ENCODE measurements at places on chromosomes 16 and 17.
A peak's percentile ranks its signal among the peaks of the same experiment; 100 is the strongest.

GRCh38 chr16:80480664-80481063, 60.1 kb upstream of the DYNLRB2 start:
- no peak for DNase-seq

GRCh38 chr17:68019336-68019674, 16.2 kb upstream of the KPNA2 start:
- DNase-seq, result no peak

DNA sequence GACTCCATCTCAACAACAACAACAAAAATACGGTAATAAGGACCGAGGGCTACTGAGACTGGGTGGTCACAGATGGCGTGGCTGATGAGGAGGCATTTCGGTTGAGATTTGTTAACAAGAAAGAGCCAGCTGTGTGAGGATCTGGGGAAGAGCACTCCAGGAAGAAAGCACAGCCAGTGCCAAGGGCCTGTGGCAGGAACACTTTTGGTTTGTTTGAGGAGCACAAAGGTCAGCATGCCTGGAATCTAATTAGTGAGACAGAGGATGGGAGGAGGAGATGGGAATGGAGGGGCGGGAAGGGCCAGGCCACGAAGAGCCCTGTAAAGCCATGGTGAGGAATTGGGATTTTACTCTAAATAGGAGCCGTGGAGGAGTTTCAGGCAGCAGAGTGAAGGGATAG, 24.9 kb downstream of the HASPIN start:
- DNase-seq, result no peak

DNA sequence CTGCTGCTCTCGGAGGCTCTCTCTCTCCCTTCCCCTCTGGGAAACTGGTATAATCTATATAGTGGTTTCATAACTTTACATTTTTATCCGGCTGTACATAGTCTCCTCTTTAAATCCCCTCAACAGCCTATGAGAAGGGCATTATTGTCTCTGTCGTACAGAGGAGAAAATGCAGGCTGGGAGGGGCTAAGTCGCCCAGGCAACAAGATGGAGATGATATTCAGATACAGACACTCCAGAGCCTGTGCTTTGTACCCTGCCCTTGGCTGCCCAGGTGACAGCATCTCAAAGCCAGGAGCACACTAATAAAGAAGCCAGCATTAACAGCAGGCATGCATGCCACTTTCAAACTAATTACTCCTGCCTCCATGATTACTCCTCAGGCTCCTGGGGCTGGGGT, 4.7 kb upstream of the EIF1 start:
- no peak for DNase-seq

- no peak for DNase-seq
Measured at GRCh38 chr17:75908201-75908600, 3.5 kb upstream of the MRPL38 start.

DNA sequence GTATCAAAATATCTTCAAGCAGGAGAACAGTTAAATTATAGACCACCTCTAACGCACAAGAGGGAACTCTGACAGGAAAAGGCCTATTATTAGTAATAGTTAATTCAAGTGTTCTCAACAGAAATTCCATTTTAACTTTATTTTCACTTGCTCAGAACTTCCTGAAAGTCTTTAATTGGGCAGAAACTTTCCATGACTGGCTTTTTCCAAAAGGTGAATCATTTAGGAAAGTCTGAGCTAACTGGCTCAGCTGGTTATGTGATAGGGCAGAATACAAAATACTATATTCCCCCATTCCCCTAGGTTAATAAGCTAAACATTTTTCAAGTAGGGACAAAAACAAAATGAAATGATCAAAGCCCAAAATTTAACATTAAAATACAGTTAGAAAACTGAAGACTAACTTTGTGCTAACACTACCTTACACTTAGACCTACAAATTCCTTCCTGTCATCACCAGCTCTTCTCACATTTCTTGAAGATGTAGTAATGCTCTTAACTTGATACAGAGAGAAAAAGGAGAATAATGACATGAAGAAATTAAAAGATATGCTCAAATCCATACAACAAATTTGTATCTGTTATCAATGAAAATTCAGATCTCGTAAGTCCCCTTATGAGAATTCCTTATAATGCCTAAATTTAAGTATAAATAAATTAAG, 31.0 kb downstream of the CFDP1 start:
- DNase-seq, result no peak

GRCh38 chr16:52543654-52544053, 3.3 kb downstream of the TOX3 start:
- DNase-seq, result no peak

GRCh38 chr17:62760945-62761267, 47.2 kb downstream of the MARCHF10 start:
- DNase-seq, result no peak

GRCh38 chr17:4023220-4023619, 59.0 kb upstream of the ATP2A3 start:
- DNase-seq, result no peak

GRCh38 chr16:12000032-12000431, 23.5 kb downstream of the SNX29 start:
- DNase-seq, result no peak

GRCh38 chr16:15811481-15812400, 45.1 kb downstream of the MYH11 start:
- DNase-seq, result no peak

DNA sequence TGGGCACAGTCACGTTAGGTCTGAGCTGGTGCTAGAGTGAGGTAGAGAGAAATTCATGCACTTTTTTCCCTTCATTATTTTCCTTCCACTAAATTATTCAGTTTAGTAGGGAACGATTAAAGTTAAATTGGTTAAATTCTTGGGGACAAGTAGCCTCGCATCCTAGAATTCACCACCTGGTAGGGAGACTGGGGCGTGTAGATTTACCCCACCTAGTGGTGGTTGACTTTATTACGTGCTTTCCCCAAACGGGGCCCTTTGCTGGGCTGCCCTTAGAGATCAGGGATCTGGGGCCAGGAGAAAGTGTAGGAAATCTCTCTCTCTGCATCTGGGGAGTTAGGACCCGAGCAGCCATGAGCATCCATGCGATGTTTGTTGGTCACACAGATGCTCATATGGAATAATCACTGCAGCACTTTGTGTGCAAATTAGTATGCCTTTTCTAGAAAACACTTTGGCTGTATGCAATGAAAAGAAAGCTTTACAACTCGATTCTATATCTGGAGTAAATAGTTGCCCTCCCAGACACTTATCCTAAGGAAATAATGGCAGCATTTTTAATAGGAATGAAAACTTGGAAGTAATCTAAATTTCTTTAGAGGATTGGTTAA, 107.0 kb downstream of the PLCG2 start:
- DNase-seq, result no peak

- no peak for DNase-seq
Measured at GRCh38 chr17:30308406-30308805, 16.7 kb upstream of the BLMH start.

DNA sequence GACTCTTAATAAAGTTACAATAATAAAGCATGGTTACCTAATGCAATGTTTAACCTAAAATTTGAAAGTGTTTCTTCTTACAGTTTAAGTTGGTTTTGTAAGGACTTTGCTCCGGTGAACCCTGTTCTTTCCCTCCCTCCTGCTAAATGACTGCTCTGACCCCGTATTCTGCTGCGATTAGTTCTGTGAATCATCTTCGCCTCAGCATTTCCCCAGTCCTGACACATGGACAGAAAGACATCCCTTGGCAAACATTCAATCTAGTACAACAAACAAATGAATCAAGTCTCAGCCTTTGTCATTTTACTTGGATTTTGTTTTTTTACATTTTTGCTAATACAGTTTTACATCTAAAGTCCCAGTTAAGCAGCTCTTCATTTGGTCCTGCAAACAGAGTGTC, 15.4 kb downstream of the KCNJ2 start:
- no peak for DNase-seq

- DNase-seq, result peak; percentile 48
Measured at GRCh38 chr16:1825864-1826690, 548 bp downstream of the HAGH start.

DNA sequence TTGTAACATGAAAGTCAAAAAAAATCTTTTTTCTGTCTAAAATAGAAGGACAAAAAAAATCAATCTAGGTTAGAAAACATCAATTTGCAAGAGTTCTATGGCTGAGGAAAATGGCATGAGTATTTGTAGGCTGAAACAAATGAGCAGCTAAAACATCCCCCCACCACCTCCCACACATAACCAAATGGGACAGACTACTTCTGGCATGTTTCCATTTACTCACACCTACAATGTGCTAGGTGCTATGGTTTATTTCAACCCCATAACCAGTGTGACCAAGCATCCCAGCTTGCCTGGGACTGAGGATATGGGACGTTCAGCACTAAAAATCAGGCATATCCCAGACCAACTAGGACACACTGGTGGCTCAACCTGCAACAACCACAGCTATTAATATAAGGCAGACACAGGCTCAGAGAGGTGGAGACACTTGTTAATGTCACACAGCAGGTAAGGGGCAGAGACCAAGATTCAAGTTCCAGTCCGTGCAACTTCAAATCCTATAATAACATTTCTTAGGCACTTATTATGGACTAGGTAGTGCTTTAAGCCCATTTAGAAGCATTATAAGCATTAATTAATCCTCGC, 96.0 kb downstream of the XYLT1 start:
- no peak for DNase-seq

DNA sequence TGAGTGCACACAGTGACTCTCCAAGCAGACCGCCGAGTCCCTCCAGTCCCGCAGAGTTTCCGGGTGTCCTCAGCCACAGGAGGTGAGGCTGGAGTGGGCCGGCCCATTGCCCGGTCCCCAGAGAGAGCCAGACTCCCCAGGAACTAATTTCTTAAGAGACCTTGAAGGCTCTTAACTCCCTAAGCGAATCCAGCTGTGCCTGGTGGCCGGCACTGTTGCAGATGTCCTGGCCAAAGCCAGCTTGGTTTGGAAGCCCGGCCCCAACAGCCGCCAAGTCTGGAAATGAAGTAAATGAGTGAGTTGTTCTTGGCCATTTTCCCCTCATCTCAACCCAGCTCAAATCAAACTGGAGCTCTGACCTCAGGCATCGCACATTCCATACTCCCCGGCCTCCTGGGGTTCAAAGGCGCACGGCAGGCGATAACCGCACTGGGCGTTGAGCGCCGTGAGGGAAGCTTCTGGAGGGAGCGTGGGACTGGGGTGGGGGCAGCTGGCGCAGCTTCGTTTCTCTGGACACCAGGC, 42.0 kb downstream of the CMIP start:
- DNase-seq, result no peak

DNA sequence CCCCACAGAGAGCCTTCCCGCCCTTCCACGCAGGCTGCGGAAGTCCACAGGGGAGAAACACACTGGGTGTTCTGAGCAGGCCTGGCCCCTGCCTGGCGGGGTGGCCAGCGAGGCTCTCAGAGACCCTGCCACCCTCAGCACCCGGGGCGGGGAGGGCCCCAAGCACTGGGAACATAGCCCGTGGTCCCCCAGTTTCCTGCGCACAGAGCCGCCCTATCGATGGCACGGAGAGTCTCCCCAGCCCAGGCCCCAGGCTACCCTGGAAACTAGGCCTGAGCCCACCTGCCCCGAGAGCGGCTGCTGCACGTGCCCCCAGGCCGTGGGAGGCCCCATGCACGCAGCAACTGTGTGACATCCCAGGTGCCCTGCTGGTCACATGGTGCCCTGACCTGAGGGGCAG, 10.2 kb upstream of the CCDC154 start:
- DNase-seq, result no peak

DNA sequence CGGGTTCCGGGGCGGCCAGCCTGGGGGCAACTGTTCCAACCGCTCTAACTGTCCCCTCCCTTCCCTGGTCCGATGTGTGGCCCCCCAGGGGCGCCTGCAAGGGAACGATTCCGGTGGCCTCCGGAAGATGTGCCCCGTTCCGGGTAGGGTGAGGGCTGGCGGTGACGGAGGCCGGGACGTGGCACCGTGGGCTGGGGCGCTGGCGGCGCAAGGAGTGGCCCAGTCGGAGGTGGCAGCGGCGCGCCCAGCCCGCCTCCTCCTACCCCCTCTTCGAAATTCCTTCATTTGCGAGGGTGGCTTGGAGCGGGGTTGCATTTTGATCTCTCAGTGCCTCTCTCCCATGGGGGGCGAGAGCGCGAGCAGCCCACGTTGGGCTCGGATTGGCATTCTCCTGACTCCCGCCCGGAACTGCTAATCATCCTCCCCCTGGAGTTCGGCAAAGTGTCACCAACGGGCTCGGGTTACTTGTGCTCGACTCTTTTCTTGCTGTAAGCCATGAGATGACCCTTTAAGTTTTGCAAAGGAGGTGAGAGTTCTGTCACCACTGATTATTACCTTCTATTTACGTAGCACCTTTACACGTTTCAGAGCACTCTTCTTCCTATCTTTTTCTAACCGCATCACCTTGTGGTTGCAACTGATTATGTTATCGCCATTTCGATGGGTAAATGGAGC, 622 bp downstream of the NDEL1 start:
- DNase-seq, result peak; percentile 27

DNA sequence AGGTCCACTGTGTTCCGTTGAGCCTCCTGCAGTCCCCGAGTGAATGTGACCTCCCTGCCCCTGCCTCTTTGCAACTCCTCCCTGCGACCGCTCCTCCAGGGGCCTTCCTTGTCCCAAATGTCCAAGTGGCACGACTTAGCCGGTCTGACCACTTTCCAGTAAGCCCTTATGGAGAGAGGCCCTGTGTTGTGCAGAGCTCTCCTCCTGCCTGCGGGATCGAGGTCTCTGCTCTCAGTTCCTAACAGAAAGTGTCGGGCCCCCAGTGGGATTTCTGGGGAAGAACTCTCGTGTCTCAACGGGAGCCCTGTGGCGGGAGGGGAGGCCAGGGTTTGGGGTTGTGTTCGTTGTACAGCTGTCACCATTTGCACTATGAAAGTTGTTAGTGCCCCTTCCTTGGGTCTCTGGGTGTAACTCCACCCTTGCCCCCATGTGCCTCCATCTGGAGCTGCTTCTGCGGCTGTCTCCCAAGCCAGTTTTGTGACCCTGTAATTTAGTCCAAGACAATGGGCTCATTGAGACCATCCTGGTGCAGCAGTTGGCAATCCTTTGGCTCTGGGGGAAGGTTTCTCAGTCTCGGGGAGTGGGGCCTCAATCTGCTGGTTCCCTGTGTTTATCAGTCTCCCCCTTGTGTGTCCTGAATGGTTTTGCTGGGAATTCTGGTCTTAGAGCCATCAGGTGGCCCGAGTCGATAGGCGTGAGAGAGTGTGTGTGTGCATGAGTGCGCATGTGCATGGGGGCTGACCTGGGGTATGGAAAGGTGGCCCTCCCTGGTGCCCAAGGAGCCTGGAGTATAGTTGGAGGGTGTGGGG, 234.5 kb downstream of the SEC14L1 start:
- no peak for DNase-seq

DNA sequence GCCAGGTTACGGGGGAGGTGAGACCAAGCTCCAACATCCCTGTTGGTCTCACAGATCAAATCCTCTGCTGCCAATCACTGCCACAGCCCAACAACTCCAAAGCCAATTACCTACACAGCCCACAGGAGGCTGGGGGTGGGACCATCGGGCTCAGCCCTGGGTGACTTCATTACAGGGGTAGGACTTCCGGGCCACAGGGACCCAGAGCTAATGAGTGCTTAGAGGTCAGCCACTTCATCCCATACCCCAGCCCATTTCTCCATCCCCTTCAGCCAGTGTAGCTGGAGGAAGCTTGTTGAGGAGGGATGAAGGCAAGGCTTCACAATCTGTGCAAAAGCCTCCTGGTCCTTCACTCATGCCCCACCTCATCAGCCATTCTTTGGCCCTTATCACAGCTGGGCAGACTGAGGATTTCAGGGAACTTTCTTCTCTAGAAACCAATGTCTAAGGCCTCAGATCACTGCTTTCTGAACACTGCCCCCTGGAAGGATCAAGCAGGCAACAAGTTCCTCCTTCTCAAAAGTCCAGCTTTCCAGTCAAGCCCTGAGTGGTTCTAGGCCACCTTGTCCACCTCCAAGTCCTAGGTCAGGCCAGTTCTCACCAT, 5.8 kb downstream of the FOXN1 start:
- DNase-seq, result no peak

All from activated gamma-delta T cell treated with anti-CD3 and anti-CD28 coated beads, Interleukin-2, amount 50 U/mL, for 16 hours (primary cell).